ENCODE measurements at places on chromosomes 3 and 15.

DNA sequence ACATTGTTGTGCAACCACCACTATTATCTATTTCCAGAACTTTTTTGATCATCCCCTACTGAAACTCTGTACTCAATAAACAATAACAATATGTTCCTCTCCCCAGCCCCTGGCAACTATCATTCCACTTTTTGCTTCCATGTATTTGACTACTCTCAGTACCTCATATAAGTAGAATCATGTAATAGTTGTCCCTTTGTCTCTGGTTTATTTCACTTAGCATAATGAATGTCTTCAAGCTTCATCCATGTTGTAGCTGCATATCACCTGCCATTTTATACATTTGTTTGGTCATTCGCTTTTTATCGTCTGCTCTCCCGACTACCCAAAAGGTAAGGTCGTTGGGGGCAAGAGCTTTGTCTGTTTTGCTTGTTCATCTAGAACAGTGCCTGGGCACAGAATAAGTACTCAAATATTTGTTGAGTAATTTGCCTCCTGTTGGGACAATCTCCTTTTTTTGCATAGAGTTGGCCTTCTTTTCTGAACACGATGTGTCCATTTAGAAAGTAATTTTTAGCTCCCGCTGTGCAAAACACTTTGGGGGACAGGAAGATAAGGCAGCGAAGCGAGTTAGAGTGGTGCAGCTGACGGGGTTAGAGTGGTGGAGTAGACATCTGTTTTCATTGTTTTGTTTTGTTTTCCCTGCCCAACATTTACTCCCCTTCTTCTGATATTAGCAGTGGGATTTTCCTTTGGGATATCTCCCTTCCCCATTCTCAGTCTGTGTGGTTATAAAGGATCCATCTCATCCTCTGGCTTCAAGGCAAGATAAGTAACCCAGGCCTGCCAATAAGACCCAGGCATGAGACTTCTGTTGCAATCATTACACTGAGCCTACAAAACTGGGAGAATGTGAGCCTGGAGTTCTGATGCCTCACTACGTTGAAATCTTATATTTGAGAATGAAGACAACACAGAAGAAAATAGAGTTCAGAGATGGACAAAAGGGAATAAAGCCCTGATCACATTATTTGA, 83.4 kb upstream of the RNU6-1 start:
- no peak for DNase-seq

GRCh38 chr3:51945926-51946705, 4.0 kb downstream of the PARP3 start:
- DNase-seq = no peak

DNA sequence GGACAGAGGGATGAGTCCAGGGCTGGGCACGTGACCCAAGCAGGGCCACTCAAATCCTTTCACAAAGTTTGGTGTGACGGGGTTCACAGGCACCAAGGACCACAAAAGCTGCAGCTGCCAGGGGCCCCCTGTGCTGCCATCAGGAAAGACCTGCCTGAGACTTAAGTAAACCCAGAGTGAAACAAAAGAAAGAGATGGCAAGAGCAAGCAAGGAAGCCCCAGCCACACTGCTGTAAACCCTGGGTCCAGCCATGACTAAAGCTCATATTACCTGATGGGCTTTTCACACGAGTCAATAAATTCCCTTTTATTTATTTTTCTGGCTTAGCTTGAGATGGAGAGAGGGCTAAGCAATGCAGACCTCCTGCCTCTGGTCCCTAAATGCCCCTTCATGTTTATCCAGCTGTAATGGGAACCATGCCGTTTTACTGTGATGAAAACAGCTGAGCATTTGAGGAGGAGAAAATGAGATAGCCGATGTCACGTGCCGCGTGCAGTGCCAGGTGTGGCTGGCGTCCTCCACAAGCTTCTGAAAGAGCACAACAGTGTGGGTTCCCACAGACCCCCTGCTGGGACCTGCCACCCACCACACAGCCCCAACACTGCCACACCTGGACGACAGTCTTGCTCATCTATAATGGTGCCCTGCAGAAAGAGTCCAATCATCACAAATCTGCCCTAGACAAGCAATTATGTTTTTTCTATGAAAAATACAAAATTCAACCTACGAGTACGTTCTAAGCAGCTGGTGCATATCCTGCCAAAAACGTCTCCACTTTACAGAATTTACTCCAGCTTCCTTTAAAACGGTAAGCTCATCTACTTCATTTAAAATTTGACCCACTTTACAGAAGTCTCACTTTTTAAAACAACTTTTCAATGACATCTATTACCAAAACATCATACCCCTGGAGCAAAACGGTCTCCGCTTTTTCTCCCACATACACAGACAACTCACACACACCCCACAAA, 34.2 kb downstream of the ADAMTS17 start:
- DNase-seq = no peak

GRCh38 chr3:182979674-182980191, 605 bp downstream of the DCUN1D1 start:
- DNase-seq = no peak

DNA sequence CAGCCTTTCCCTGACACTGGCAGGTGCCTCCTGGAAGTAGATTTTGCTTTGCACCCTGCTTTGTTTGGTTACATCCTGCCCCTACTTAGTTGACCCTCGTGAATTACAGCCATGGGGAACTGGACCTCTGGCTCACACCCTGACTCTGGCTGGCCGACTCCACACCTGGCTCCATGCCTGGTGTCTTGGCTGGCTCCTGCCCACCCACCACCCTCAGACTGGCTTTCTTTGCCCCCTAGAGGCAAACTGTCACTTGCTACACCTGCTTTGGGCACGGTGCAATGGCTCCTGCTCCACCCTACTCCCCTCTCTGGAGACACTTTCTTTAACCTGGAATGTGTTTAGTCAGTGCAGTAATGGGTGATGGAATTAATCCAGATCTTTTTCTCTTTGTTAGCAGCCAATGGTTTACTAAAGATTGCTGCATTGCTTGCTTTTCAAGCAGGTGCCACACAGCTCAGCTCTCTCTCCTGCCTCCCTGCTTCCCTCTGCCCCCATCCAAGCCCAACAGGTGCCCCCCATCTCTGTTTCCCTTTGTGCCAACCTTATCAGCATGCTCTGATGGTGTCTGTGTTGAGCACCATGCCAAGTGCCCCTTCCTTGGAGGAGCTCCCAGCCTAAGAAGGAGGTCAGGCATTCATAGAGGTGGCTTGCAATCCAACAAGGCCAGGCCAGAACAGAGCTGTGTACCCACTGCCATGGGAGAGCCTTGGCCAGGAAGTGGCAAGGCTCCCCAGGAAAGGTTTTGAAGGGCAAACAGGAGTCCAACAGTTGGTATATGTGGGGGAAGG, 38.4 kb downstream of the RASGRF1 start:
- DNase-seq = no peak

DNA sequence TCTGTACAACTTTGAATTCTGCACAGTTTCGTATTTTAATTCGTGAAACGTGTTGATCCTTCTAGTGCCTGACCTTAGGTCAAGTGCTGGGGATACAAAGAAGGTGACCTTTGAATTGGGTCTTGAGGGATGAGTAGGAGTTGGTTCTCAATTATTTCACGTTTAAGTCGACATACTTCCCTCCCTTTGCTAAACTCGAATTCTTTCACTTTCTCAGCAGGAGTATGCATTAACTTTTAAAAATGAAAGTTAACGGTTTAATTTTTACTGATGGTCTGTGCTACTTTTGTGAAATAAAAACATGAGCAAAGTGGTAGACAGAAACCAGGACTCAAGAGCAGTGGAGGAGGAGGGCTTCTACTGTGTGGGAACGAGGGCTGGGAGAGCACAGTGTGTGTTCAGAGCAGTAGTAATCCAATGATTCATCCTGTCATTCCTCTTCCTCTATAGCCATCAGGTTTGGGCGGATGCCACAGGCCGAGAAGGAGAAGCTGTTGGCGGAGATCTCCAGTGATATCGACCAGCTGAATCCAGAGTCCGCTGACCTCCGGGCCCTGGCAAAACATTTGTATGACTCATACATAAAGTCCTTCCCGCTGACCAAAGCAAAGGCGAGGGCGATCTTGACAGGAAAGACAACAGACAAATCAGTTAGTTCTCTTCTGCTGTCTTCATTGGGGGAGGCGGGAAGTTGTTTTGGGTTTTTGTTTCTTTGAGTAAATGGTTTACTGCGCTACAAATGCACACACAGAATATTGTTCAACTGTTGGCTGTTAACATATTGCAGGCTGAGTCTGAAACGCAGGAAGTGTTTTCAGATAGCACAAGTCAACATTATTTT, 78.6 kb upstream of the TSEN2 start:
- DNase-seq = no peak

DNA sequence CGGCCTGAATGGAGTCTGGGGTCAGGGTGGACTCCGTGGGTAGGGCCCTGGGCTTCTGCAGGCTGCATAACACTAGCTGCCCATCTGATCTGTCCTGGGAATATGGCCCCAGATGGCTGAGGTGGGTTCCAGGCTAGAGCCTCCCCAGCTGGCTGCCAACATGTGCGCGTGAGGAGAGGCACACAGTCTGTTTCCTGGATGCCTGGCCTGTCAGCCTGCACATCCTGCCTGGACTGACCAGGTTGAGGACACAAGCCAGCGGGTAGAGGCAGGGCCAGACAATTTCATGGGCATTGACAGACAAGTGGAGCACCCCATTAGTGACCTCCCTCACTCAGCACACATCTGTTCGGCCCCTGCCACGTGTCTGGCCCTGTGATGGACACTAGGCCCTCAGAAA, 29.8 kb upstream of the RPL29 start:
- DNase-seq = no peak
